Ovary (tissue), 10 donors: ENCODE measurements at places on chromosomes 7 and 10.
A peak's percentile ranks its signal among the peaks of the same experiment; 100 is the strongest.

DNA sequence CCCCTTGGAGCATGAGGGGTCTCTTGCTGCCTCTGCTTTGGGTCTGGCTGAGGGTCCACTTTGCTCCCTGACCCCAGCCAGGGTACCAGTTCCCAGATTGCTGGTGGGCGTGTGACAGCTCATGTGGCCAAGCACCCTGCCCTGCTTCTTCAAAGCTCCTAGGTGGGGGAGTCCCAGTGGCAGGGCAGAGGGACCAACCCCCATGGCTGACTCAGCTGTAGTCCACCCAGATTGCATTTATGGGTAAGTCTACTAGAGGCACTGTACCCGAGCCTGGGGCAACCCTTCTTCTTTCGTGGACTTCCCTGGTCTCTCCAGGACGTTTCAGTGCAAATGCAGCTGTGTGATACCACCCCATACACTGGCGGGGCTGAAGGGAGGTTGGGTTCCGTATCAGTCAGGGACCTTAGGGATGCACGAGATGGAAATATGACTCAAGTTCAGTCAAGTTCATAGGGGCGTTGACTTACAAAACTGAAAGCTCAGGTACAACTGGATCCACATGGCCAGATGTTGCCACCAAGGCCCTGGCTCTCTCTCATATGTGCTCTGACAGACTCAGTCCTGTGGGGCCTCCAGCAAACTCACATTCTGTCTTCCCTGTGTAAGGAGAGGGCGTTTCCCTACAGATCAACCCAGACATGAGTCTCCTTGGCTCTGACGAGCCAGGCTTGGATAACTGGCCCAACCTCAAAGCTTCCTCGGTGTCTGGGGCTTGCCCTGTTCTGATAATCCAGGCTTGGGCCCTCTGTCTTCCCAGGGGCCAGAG is 13.6 kb downstream of the PTPRE start:
- DNase-seq = no peak

GRCh38 chr10:104255311-104255981 is 754 bp downstream of the GSTO1 start:
- DNase-seq = no peak

- DNase-seq = no peak
These were observed 161.8 kb downstream of the DPY19L1 start for GRCh38 chr7:34875481-34875880.

GRCh38 chr7:137961200-137962177 is 40.4 kb downstream of the CREB3L2 start:
- no peak for DNase-seq

- DNase-seq = no peak
These were observed 339.1 kb downstream of the ATRNL1 start for GRCh38 chr10:115432188-115432819.

GRCh38 chr10:70672165-70673042 is at the start of gene ADAMTS14:
Gene ADAMTS14 (plus strand): TSS chr10:70672506. CDS start chr10:70672803, 297 bp downstream.
- no peak for DNase-seq

DNA sequence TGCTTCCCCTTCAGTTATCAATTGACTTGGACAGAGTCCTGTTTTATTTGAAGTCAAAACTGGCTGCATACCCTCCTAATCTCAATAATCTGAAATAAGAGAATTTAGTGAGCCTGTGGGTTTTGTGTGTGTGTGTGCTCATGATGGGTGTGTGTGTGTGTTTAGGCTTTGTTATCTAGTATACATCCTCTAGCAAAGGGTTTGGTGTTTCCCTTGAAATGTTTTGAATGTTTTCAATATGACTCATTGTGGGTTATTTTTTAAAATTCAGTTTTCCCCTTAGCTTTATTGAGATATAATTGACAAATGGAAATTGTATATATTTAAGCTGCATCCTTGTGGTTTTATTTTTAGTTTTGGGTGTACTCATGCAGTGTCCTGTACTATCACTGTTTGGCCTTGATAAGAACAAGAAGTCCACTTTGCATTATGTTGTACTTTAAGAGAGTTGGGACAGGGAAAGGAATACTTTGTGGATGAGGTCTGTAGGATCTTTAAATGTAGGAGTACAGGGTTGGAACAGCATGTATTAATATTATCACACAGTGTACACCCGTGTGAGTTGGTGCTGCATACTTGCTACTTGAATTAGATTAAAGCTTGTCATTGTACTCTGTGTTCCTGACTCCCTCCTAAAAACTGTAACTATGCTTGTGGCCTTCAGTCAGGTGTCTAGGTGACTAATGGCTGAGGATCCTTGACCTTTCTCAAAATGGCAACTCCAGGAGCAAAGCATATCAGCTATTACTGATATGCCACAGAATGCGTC is 58.3 kb downstream of the VCL start:
- DNase-seq = no peak

DNA sequence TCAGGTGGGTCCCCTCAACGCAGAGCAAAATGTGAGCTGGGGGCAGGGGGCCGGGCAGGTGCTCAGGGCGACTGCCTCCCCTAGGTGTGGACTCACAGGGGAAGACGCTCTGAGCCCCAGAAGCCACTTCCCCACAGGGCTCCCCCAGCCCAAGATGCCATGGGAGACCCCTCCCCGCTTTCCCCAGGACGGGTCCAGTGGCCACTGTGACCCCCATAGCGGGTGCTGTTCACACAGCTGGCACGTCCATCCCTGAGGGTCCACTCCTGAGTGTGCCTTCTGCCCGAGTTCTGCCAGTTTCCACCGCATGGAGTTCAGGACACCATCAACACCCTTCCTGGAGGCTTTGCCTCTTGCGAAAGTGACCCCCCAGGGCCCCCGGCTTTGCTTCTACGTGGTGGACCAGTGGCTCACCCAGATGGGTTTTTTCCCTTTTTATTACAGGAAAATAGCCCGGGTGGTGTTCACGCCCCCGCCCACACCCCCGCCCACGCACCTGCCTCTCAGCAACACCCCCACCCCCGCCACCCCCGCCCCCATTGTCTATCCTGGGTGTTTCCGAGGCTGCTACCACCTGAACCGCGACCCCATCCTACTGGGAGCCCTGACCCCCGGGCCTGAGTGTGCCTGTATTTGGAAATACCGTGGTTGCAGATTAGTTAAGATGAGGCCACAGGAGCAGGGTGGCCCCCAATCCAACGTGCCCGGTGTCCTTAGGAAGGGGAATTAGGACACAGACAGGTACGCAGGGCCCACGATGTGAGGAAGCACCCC is 32.0 kb downstream of the ADAP1 start:
- DNase-seq = peak; percentile 10

GRCh38 chr10:62981096-62981495 is 152.0 kb upstream of the NRBF2 start:
- no peak for DNase-seq

GRCh38 chr7:158672975-158673374 is 31.6 kb downstream of the NCAPG2 start:
- DNase-seq = no peak

GRCh38 chr7:135601182-135601581 is 43.5 kb downstream of the NUP205 start:
- no peak for DNase-seq

DNA sequence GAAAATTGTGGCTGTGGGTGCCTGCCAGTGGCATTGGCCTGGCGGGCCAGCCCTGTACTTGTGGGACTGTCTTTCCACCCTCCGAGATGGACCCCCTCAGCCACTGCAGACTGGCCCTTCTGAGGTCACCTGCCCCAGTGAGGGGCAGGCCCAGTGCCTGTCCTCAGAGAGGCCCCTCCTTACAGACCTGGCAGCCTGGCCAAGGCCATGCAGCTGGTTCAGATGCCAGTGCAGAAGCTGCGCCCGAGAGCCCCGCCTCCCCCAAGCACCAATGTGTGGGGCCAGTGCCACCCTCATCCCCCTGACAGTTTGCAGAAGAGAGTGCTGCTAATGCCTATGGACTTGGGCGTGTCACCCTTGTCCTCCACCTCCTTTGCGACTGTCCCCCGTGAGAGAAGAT is 10.0 kb downstream of the ZNF316 start:
- DNase-seq = no peak

GRCh38 chr10:35684586-35684985 is 42.5 kb upstream of the FZD8 start:
- no peak for DNase-seq

DNA sequence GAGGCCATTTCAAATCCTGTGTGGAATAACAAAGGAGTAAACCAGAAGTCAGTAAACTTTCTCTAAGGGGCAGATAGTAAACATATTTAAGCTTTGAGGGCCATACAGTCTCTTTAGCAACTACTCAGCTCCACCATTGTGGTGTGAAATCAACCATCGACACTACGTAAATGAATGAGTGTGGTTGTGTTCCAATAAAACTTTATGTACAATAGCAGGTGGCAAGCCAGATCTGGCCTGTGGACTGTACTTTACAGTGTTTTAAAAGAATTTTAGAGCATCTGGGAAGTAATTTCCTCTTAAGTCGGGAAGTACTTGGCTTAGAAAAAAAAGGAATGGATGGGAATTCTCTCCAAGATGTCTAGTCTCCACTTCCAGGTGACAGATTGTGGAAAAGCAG is 71.3 kb downstream of the ARHGAP22 start:
- DNase-seq = no peak

DNA sequence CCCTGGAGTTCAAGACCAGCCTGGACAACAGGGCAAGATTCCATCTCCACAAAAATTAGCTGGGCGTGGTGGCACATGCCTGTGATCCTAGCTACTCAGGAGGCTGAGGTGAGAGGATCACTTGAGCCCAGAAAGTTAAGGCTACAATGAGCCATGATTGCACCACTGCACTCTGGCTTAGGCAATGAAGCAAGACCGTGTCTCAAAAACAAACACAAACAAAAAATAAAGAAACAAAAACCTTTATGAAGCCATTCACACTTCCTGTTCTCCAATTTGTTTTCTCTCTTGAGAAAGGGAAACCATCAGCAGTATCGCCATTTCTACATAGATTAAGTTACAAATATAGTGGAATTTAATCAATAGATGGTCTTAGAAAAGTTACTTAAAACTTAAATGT is 19.8 kb downstream of the YME1L1 start:
- no peak for DNase-seq

DNA sequence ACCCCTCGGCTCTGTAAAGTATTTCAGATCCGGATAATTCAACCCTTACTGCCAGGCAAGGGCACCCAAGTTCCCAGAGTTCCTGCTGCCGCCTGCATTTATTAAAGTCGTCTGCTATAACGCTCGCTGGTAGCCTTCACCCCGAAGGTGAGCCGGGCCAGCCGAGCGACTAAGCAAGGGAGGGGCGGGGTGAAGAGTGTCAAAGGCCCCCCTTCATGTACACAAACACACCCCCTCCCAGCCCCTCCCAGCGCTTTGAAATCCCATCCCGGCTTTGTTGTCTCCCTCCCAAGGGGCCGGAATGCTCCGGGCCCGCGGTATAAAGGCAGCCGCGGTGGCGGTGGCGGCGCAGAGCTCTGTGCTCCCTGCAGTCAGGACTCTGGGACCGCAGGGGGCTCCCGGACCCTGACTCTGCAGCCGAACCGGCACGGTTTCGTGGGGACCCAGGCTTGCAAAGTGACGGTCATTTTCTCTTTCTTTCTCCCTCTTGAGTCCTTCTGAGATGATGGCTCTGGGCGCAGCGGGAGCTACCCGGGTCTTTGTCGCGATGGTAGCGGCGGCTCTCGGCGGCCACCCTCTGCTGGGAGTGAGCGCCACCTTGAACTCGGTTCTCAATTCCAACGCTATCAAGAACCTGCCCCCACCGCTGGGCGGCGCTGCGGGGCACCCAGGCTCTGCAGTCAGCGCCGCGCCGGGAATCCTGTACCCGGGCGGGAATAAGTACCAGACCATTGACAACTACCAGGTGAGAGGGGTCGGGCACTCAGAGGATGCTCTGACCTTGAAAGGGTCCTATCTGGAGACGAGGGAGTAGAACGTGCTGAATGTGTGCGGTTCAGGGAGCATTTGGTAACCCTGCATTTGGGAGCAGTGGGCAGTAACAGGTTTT is at the start of gene DKK1:
DKK1 (plus strand) TSS at position 349 of the 889 bp plus-strand sequence; CDS start at position 503, 154 bp downstream.
- DNase-seq = peak; percentile 11

DNA sequence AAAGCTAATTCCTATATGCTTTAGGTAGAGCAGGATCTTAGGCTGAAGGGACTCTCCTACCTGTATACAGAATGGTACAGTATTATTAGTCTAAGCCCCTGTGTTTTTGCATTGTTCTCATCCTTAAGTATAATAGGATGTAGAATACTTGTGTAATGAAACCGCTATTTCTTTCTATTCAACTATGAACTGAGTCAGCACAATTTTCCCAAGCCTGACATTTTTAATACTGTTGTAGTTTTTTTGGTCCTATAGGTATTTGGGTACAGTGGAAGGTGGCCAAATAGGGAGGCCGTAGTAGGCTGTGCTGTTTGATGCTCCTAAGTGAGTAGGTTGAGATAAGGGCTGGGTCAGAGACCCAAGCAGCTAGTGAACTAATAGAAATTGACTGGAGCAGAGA is 205.1 kb downstream of the MACC1 start:
- no peak for DNase-seq

DNA sequence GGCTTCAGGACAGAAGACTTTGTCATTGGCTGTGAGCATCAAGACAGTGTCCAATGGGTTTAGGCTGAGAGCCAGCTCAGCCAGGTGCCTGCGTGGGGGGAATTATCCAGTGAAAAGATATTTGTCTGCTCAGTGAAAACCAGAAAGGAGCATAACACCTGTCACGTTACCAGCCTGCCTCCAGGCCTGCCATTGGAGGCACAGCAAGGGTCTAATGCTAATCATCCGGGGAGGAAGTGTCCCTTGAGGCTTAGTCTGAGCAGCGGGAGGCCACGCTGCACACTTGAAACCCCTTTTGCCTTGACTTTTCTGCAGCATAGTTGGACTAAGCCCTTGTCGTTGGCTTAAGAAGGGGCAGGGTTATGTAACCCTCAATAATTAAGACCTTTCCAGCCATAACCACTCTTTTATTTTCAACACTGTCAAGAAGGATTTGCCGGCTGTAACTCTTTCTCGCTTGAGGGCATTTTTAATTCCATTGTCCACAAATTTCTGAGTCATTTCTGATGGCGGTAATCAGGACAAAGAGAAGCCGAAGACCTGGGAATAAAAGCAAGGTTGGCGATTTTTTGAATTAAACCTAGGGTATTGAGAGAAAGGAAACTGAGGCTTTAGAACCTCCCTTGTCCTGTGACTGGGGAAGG is 639.6 kb upstream of the FOXK1 start:
- DNase-seq = no peak

DNA sequence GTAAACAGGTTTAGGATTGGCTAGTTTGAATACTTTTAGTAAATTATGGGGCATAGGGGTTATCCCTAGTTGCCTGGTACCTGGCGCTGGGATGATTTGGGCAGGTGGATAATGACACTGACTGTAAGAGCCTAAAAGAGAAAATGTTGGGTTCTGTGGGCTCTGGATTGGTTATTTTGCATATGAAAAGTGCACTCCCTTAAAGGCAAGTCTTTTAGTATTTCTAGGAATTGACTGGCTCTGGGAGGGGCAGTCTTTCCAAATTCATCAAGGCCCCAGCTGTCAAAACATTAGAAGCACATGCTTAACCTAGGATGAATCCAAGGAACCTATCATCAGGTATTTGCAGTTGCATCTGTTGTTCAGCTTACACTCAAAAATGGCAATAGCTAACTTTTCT is 454.6 kb upstream of the SORCS1 start:
- DNase-seq = no peak

DNA sequence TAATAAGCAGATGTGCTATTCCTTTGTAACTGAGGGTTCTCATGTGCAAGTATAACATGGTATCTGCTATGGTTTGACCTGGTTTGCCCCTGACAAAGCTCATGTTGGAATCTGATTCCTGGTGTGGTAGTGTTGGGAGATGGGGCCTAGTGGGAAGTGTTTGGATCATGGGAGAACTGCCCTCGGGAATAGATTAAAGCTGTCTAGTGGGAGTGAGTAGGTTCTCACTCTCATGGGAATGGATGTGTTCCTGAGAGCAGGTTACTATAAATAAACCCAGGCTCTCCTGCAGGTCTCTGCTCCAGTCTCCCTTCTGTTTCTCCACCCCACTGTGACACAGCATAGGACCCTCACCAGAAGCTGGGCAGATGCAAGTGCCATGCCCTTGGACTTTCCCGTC is 97.7 kb downstream of the ATE1 start:
- DNase-seq = no peak
